ENCODE measurements at places on chromosomes 4 and X.

DNA sequence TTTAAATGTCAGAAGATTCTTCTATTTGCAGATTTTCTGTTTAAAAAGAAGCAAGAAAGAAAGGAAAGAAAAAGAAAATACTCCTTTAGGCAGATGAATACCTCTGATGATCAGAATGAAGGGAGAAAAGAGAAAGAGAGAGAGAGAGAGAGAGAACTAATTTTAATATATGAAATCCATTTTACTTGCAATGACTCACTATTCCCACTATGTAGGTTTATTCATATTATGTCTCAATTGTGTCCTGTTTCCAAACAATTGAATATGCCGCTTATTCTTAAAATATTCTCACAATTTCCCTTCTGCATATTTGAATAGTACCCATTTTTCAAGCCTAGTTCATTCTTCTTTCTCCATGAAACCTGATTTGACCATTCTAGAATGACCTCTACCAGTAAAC, 11.7 kb downstream of the MEPE start:
- DNase-seq, result no peak

GRCh38 chrX:24482823-24483415, 17.8 kb downstream of the PDK3 start:
- DNase-seq, result no peak

DNA sequence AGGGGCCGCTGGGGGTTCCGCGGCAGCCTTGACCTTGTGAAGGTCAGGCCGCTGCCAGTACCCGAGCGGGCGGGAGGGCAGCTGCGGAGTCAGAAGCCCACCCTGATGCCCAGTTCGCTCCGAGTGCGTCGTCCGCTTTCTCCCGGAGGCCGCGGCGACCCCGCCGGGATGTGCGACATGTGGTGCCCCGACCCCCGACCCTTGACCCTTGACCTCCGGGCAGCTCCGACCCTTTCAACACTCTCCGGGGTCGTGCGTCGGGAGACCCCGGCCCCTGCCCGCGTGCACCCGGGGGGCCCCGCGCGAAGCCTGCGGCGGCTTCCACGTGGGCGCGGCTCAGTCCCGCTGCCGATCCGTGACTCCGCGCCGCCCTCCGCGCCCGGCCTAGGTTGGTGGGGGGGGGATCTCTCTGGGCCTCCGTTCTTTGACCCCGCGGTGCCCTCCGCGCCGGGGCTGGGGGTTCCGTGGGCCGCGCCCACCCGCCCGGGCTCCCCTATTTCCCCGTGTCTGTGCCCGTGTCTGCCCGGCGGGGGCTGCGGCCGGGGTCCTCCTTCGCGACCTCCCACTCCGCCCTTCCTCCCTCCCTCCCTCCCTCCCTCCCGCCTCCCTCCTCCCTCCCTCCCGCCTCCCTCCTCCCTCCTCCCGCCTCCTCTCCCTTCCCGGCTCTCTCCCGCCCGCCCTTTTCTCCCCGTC, 609 bp upstream of the SLC25A6 start:
- DNase-seq, result no peak

DNA sequence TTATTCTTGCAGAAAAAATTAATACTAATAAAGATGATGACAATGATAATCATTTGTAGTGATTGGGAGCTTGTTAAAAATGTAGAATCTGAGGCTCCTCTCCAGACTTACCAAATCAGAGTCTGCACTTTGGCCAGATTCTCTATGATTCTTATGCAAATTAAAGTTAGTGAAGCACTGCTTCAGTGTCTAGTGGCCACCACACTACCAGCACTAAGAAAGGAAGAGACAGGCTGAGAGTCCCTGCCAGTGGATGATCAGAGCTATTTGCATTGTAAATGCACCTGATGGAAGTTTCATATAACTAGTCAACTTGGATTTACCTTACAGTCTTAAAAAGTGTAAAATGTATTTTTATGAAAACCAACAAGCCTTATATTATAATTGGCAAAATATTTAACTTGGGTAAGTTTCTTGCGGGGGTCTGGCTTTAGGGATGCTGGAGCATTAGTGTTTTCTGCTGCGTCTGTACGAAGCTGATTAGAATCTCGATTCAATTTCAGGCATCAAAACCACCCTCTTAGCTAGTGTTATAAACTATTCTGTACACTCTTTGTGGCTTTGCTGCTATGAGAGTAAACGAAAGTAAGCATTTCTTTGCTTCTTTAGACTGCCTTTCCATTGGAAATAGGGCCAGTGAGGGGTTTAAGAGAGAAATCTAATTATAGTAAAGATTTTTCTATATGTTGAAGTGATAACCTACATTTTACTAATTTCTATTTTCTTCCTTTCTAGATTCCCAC, 114.1 kb downstream of the TLL1 start:
- DNase-seq, result no peak

DNA sequence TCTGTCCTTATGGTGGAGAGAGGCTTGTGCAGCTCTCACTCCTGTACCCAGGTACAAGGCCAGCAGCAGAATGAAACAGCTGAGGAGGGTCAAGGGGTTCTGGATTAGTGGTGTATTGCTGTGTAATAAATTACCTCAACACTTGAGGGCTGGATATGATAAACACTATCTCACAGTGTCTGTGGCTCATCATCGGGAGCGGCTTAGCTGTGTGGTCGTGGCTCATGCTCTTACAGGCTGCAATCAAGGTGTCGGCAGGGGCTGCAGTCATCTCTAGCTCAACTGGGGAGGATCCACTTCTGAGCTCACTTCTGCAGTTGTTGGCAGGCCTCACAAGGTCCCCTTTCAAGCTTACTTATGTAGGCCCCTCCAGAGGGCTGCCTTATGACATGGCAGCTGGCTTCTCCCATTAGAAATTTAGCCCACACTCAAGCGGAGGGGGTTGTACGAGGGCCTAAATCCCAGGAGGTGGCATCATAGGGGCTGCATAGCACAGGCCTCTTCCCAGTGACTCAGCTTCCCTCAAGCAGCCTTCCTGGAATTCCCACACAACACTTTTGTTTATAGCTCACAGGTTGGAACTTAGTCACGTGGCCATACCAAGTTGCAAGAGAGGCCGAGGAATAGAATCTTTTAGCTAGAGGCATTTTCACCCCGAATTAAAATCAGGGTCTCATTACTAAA, 148.2 kb upstream of the RPS6KA3 start:
- no peak for DNase-seq

- DNase-seq, result no peak
Observed at GRCh38 chrX:104013158-104013557, 350 bp downstream of the H2BW1 start.

- no peak for DNase-seq
Observed at GRCh38 chr4:24055623-24056022, 165.8 kb upstream of the PPARGC1A start.

DNA sequence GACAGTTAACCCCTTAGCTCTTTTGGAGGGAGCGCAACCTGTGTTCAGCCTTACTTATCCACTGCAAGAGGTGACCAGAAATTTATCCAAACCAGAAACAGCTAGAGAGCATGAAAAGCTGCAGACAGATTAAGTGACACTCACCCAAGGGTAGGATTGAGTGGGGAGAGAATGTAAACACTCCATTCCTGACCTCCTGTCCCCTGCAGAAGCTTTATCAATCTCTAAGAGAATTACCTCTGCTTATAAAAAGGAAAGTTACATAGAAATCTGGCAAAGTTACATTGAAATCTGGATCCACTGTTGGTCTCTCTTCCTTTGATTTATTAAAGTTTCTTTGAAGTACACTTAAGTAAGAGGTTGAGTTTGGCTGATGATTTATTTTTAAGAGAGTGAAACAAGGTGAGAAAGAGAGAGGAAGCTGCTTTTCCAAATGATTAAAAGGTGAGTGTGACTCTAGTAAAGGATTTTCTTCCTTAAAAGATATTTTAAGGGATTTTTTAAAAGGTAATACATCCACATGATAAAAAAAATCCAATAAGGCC, 112.3 kb downstream of the ANAPC4 start:
- no peak for DNase-seq

- no peak for DNase-seq
Observed at GRCh38 chrX:136262243-136262642, 11.0 kb upstream of the MAP7D3 start.

GRCh38 chr4:137545461-137545861, 13.2 kb upstream of the PCDH18 start:
- DNase-seq, result no peak

- no peak for DNase-seq
Observed at GRCh38 chrX:67555578-67556203, 11.9 kb downstream of the AR start.

GRCh38 chrX:68461576-68461975, 28.3 kb upstream of the OPHN1 start:
- no peak for DNase-seq

DNA sequence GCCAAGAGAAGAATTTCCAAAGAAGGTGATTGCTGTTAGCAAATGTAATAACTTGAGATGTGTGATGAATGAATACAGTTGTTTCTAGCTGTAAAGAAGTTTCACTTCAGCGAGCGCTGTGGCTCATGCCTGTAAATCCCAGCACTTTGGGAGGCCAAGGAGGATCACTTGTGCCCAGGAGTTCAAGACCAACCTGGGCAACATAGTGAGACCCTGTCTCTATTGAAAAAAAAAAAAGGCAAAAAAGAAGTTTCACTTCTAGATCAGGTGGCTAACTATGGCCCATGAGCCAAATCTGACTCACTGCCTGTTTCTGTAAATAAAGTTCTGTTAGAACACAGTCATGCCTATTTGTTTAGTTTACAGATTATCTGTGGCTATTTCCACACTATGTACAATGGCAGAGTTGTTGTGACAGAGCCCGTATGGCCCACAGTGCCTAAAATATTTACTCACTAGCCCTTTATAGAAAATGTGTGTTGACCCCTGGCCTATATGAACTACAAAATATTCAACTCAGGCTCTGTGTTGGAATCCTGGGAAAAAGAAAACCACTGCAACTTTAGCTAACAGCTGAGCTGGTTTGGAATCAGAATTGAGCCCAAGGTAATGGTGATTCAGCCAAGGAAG, 54.1 kb upstream of the PRPS1 start:
- DNase-seq, result no peak

DNA sequence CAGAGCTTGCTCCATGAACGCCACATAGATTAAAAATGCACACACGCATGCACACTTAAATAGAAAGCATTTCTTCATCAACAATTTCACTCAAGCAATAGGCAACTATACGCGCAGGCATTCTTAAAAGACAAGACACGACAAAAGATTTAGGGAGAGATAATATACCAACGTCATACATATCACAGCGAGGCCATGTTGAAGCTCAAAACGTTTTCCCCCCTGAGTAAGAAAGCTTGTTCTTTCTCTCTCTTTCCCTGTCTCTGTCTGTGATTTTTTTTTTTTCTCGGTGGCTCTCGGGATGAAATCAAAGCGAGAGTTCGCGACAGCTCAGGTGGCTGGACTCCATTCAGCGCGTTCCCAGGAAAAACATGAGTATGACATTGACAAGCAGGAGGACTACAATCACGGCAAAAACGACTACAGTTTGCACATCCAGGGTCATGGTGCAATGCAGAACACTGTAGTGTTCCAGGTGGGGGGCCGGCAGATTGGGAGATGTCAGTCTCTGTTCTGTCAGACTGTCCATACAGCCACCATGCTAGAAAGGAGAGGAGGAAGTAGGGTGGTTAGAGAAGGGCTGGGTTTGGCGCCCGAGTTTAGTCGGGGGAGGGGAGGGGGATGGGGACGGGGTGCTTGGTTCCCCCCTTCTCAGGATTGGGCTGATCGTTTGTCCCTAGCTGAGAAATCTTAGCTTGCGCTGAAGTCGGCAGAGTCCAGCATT, 30.7 kb downstream of the ARHGEF9 start:
- no peak for DNase-seq

GRCh38 chr4:879729-880077, 52.4 kb downstream of the GAK start:
- peak; percentile 40 for DNase-seq

DNA sequence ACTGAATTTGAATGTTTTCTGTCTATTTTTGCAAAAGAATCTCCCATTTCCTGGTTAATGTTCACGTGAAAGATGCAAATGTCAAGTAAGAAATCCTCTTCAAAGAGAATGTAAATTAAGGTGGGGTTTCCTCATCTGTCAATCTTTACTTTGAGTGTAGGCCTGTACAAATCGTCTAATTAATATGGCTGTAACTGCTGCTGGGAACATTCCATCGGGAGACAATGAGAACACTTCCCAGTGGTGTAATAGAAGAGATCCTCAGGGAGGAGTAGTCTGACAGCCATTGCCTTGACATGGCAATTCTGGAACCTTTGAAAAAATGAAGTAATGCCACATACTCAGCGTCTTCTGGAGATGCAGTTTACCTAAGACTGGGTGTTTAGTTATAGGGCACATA, 3.7 kb downstream of the EREG start:
- no peak for DNase-seq

DNA sequence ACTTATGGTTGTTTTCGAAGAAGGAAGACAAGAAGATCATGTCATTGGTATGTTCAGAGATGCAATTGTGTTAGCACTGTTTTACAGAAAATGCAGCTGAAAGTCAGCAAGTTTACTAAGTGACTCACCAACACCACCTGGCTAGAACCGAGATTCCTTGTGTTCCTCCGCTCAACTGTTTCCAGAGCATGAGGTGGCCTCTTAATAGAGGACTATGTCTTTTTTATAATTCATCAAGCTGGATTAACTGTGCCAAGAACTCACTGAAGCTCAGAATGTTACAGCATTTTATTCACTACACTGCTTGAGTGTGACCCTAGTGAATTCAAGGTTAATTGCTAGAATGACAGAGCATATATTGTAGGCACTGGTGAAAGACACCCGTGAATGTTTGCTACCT, 1573.5 kb upstream of the TENM3 start:
- DNase-seq, result no peak

DNA sequence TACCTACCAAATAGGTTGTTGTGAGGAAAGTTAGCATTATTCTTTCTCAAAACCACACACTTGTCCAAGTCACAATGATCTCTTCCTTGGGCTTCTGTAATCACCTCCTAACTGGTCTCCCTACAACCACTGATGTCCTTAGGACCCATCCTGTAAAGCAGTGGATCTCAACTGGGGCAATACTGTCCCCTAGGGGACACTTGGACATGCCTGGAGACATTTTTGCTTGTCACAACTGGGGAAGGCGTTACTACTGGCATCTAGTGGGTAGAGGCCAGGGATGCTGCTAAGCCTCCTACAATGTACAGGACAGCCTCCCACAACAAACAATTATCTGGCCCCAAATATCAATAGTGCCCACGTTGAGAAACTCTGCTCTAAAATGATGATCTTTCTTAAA, 118.7 kb upstream of the AP1S2 start:
- DNase-seq, result no peak

GRCh38 chr4:180794333-180794732, 1448.9 kb upstream of the TENM3 start:
- DNase-seq, result no peak

GRCh38 chr4:178080312-178080711, 638.1 kb upstream of the AGA start:
- no peak for DNase-seq

GRCh38 chr4:22942920-22943559, 250.3 kb downstream of the GBA3 start:
- no peak for DNase-seq

GRCh38 chrX:153670748-153671588, 2.6 kb downstream of the PNCK start:
- DNase-seq, result no peak

- no peak for DNase-seq
Observed at GRCh38 chrX:68286076-68286475, 147.2 kb downstream of the OPHN1 start.

GRCh38 chr4:111689731-111690130, 455.5 kb upstream of the FAM241A start:
- no peak for DNase-seq

- DNase-seq, result no peak
Observed at GRCh38 chrX:40130207-40130606, 32.4 kb upstream of the BCOR start.

GRCh38 chrX:28586981-28587551, at the start of gene IL1RAPL1:
IL1RAPL1 (plus strand) TSS chrX:28587446.
- DNase-seq, result no peak

GRCh38 chr4:139689093-139689722, 23.6 kb downstream of the MGST2 start:
- DNase-seq, result no peak

GRCh38 chrX:110944311-110944750, 148.7 kb upstream of the CHRDL1 start:
- no peak for DNase-seq
